ENCODE measurements at places on chromosomes 13 and 19.

- no peak for DNase-seq
These were observed 26.6 kb downstream of the ZSWIM9 start for GRCh38 chr19:48196933-48197665.

GRCh38 chr13:75139291-75139690 lies 342.7 kb downstream of the TBC1D4 start:
- no peak for DNase-seq

DNA sequence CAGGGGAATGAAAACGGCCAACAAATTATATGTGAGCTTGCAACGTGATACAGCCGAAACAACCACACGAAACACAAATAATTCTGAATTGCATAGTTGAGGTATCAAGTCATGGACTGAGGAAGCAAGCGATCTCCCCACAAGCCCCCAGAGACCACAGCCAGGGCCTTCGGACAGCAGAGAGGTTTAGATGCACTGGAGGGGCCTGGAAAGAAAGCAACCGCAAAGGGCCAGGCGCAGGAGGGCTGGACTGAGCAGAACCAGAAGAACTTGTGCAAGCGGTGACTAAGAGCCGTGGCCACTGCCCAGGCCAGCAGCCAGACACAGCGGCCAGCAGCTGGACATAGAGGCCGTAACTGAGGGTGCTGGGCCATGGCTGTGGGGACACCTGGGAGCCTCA lies 131.4 kb downstream of the TNFRSF19 start:
- no peak for DNase-seq

DNA sequence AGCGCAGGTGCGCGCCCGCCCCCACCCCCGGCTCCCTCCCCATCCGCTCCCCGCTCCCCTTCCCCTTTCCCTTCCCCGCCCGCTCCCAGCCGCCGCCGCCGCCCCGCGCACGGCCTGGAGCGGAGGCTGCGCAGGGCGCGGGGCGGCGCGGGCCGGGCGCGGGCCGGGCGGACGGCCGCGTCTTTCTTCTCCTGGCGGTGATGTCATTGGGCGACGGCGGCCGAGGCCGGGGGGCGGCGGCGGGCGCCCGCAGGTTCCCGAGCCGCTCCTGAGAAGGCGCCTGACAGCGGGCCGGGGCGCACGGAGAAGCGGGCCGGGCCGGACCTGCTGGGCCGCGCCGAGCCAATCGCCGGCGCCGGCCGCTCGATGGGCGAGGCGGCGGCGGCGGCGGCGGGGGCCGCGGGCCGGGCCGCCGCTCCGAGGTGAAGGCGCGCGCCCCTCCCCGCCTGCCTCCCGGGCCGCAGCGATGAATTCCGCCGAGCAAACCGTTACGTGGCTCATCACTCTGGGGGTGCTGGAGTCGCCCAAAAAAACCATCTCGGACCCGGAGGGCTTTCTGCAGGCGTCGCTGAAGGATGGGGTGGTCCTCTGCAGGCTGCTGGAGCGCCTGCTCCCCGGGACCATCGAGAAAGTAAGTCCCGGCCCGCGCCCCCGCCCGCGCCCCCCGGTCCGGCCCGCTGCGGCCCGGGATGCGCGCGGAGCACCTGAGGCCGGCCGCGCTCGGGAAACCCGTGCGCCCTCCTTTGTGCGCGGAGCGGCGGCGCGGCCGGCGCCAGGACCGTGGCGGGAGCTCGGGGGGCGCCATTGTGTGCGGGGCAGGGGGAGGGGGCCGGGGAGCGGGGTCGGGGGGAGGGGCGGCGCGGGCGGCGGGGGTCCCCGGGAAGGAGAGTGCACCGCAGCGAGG lies at the start of gene ARHGEF7:
Gene ARHGEF7 (plus strand): TSS at position 250 of the 904 bp plus-strand sequence. CDS start 217 bp downstream, at position 467.
- DNase-seq, result peak; percentile 28

DNA sequence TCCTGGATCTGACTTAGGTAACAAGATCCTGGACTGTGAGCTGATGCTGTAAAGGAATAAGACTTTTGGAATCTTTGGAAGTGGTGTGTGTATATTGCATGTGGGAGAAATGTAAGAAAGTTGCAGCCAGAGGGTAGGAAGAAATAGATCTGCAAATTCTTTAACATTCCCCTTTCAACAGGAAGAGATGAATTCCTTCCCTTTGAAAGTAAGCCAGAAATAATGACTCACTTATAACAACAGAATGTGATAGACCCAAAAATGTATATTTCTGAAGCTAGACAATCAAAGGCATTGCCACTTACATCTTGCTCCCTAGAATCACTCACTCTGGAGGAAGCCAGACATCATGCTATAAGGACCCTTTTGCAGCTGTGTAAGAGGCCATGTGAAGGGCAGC lies 9.8 kb upstream of the SIAH3 start:
- DNase-seq, result no peak

DNA sequence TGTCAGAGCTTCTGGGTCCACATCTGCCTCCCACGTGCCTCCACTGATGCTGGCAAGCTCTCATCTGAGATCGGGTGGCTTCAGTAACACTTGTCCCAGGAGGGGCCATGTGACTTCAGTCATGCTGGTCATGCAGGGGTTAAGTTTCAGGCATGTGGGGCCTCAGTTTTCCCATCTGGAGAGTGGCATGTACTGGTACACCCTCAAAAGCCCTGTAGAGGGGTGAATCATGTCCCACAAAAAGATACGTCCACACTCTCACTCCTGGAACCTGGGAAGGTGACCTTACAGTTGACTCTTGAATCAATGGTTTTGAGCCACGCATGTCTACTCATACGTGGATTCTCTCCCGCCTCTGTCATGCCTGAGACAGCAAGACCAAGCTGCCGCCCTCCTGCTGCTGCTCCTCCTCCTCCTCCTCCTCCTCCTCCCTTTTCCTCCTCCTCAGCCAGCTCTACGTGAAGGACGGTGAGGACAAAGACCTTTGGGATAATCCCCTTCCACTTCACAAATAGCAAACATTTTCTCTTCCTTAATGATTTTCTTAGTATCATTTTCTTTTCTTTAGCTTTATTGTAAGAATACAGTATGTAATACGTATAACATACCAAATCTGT lies 53.7 kb downstream of the COMP start:
- no peak for DNase-seq

DNA sequence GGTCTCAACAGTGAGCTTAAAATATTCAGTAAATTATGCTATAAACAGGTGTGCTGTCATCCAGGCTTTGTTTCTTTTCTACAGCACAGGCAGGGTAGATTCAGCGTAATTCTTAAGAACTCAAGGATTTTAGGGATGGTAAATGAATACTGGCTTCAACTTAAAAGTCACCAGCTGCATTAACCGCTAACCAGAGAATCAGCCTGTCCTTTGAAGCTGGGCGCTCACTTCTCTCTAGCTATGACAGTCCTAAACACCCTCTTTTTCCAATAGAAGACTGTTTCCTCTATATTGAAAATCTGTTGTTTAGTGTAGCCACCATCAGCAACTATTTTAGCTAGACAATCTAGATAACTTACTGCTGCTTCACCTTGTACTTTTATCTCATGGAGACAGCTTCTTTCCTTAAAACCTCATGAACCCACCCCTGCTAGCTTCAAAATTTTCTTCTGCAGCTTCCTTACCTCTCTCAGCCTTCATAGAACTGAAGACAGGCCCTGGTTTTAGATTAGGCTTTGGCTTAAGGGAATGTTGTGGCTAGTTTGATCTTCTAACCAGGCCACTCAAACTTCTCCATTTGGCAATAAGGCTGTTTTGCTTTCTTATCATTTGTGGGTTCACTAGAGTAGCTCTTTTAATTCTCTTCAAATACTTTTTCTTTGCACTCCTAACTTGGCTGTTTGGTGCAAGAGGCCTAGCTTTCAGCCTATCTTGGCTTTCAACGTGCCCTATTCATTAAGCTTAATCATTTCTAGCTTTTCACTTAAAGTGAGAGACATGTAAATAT lies 89.5 kb downstream of the USP12 start:
- no peak for DNase-seq

DNA sequence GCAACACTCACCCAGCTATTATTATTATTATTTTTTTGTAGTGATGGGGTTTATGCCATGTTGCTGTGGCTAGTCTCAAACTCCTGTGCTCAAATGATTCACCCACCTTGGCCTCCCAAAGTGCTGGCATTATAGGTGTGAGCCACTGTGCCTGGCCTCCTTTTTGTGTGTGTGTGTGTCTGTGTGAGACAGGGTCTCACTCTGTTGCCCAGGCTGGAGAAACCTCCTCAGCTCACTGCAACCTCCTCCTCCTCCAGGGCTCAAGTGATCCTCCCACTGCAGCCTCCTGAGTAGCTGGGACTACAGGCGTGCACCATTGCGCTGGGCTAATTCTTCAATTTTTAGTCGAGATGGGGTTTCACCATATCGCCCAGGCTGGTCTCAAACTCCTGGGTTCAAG lies 3.6 kb upstream of the MYDGF start:
- no peak for DNase-seq

DNA sequence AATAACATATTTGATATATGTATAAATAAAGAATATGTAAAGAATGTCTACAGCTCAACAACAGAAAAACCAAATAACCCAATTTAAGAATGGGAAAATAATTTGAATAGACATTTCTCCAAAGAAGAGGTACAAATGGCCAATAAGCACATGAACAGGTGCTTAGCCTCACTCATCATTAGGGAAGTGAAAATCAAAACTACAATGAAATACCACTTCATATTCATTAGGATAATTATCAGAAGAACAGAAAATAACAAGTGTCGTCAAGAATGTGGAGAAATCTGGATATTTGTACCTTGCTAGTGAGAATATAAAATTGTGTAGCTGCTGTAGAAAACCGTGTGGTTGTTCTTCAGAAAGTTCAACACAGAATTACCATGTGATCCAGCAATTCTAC lies 8.4 kb upstream of the SUPT20H start:
- DNase-seq, result no peak

- DNase-seq, result no peak
These were observed 33.6 kb upstream of the NANOS3 start for GRCh38 chr19:13843104-13843921.

GRCh38 chr13:20518660-20519100 lies 7.0 kb downstream of the CRYL1 start:
- no peak for DNase-seq

DNA sequence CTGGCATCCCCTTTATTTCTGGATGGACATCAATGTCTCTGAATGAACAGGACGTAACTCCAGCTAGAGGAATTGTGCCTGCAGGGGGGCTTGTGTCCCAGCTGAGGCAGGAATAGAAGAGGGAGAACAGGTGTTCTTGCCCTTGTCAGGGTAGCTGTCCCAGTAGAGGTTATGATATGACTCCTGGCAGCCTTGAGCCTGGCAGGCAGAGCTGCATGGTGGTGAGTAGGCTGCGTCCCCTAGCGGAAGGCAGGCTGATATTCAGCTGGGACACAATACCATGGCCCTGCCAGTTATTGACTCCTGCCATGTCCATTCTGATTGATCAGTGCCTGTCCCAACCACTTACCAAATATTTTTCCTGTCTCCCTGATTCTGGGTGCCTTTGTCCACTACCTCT lies 197.2 kb downstream of the RAP2A start:
- no peak for DNase-seq

DNA sequence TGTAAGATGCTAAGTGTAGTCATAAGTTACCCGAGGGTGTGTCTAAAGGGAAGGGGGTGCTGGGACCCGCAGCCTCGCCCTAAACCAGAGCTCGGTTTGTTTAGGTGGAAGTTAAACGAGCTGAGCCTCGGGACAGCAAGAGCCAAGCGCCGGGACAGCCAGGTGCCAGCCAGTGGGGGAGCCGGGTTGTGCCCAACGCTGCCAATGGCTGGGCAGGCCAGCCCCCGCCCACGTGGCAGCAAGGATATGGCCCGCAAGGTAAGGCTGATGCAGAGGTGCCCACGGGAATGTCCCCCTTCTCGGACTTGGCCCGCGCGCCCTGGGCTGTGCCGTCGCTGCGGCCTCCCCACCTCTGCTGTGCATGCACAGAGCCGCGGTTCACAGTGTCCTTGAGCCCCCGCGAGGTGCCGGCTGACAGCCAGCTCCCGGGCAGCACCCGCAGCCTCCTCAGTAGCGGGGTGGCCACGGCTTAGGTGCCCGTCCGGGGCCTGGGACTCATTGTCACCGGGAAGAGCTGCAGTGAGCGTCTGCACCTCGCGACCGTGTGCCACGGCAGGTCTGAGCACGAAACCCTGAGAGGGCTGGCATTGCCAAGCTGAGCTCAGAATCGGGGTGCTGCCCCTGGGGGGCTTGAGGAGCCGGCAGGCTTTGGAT lies 9.3 kb upstream of the RPS15 start:
- DNase-seq, result no peak

- no peak for DNase-seq
These were observed 2.3 kb upstream of the DOCK6 start for GRCh38 chr19:11264452-11265176.

DNA sequence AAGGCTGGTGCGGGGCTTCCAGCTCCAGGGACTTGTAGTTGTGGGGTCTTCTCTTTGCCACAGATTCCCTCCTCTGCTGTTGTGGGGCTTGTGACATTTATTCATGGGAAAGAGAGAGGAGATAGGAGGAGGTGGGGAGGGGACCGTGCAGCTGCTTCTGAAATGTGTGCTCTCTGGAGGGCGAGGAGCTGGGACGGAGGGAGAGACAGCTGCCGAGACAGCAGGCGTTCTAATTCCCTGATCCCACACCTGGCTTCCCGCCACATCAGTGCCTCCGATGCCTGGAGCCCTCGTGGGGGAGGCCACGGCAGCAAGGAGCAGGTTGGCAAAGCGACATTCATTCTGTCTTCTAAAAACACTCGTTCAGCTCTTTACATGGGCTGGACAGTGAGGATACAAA lies 164.4 kb downstream of the USP12 start:
- DNase-seq, result no peak

DNA sequence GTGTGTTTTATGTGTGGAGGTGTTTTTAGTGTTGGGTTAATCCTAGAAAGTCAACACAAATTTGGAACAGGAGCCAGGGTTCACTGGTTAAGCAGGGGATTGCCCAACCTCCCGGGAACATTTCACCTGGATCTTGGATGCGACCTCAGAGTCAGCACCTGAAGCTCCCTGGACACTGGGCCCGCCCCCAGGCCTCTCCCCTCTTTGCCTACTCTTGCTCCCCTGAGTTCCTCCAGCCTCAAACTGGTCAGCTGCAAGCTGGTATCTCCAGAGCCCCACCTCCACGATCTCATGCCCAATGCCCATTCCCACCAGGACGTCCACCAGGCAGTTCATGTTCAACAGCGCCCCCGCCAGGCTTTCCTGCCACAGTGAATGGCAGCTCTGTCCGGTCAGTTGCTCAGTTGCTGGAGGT lies 9.7 kb downstream of the HSD17B14 start:
- no peak for DNase-seq

DNA sequence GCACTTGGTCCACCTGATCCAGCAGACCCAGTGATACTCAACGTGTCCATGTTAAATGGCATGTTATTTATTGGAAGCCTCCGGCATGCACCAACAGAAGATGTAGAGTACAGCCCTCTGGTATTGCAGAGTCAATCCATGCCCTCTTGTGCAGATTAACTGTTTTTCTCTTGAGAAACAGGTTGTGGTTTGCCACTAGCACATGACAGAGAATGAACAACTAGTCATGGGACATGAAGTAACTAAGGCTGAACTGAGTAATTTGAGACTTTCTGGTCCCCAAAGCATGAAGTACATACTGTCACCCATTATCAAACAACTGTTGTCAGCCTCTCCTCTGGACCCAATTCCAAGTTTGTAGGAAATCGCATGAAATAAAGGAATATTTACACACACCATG lies 3.2 kb downstream of the ZNF562 start:
- no peak for DNase-seq

GRCh38 chr19:1570836-1571235 lies 2.7 kb upstream of the MEX3D start:
- DNase-seq, result no peak

GRCh38 chr19:1851654-1852580 lies 3.6 kb upstream of the REXO1 start:
- peak; percentile 71 for DNase-seq

GRCh38 chr13:77898097-77898496 lies 20.5 kb downstream of the EDNRB start:
- no peak for DNase-seq

GRCh38 chr19:34067861-34068271 lies 104.4 kb upstream of the LSM14A start:
- DNase-seq, result no peak

- DNase-seq, result no peak
These were observed 19.4 kb downstream of the ZNF816 start for GRCh38 chr19:52943134-52943883.

Measured in activated naive CD4-positive, alpha-beta T cell treated with anti-CD3 and anti-CD28 coated beads, Interleukin-2, amount 10 ng/mL, durations not matched to agents 7 days and 5 days (primary cell).